ENCODE measurements at places on chromosomes 13 and 19.

DNA sequence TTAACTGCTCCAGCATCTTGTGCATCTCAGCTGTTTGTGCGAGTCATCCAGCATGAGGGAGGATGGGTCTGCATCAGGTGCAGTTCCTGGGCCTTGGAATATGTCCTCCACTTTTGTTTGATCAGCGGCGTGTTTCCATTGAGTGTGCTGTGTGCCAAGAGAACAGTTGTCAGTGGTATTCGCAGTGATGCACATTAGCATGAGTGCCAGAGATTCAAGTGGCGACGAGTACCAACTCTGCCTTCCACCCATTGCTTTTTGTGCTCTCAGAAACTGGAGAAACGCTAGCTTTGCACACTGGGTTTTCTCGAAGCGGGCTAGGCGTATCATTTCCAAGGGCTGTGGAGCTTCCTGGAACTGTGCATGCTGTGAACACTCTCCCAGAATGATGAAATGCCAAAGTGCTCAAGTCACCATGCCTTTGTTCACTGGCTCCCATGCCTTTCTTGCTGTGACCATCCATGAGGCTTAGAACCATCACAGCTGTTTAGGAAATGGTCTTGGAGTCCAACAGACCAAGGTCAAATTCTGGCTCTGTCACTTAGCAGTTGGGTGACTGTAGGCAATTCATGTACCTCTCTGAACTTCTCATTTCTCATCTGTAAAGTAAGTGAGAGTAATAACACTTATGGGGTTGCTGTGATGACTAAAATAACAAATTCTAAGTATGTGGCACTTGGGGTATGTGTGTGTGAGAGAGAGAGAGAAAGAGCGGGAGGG lies 18.4 kb downstream of the LRCH1 start:
- DNase-seq: no peak

DNA sequence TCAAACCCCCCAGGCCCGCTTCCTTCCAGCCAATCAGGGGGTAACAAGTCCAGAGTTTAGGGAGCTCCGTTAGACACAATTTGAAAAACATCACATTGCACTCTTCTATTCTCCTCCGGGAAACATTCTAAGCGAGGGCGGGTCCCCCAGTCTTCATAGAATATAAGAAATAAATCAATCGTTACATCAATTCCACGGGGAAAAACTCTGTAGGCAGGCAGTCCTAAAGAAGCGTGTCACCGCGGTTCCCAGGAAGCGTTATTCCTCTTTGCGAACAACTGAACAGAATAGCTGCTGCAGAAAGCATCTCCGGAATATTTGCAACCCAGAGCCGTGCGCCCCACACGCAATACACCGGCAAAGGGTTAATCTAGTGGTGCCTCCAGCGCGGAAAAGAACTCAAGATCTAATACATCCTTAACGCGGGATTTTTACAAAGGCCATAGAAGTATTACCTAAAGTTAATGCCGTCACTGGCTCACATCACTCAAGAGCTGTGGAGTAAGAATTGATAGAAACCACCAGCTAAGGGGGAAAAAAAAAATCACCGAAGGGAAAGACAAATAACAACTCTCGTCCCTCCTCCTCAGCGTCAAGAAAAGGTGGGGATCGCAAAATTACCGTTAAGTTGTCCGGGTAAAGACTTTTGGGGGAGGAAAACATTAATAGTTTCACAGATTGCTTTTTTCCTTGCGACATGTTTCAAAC lies 65.1 kb downstream of the KCNRG start:
- no peak for DNase-seq

DNA sequence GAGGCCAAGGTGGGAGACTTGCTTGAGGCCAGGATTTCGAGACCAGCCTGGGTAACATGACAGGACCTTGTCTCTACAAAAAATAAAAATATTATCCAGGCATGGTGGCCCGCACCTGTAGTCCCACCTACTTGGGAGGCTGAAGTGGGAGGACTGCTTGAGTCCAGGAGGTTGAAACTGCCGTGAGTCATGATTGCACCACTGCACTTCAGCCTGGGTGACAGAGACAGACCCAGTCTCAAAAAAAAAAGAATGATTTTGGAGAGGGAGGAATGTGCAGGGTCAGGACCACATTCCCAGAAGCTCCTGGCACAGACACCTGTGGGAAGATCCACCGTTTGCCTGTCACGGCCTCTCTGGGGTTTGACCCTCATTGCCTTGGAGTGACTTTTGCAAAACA lies 9.3 kb upstream of the BAX start:
- DNase-seq: no peak

DNA sequence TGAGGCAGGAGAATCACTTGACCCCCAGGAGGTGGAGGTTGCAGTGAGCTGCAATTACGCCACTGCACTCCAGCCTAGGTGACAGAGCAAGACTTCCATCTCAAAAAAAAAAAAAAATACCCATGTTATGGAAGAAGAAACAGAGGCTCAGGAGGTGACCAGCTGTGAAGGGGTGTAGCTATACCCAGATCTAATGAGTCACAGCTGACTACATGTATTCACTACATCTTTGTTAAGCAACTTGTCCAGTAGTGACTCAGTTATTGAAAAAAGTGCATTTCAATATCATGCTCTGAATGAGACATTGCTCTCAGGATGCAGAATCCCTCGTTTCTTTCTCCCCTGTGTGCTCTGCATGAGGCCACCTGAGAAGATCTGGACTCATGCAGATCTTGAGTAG lies 16.1 kb upstream of the SPART start:
- DNase-seq: no peak

GRCh38 chr13:92573467-92574057 lies 653.0 kb upstream of the GPC6 start:
- peak; percentile 7 for DNase-seq

DNA sequence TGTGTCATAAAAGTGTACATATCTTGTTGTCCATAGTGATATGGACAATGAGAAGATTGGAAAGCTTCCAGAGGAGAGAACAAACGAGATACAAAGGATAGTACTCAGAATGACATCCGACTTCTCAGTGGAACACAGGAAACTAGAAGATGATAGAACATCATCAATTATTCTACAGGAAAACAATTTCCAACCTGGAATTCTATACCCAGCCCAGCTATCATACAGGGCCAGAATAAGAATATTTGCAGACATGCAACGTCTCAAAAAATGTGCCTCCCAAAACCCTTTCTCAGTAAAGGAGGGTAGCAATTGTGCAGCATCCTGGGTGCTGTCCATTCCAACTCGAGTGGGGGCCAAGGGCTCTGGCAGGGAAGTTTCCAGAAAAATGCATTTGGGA lies 24.0 kb downstream of the F2RL3 start:
- no peak for DNase-seq

DNA sequence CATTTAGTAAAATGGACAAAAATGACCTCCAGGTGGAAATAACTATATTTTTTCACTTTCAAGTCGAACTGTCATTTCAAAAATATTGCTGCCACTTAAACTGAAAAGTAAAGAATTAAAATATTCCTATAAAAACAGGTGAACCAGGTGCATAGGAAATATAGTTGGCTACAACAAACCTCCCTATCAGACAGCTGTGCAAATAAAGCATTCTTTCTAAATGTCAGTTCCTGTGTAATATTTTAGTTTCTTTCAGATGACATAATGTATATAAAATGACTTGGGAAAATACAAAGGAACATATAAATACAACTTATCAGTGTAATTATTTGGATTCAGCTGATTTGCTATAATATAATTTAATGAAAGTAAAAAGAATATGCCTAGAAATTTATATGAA lies 403.5 kb upstream of the GPC6 start:
- DNase-seq: peak; percentile 64

- DNase-seq: no peak
These were observed 16.3 kb upstream of the GSX1 start for GRCh38 chr13:27775943-27776342.

- DNase-seq: no peak
These were observed 6.9 kb downstream of the CTU1 start for GRCh38 chr19:51101171-51101865.

- DNase-seq: no peak
These were observed 517.7 kb downstream of the MYO16 start for GRCh38 chr13:109146912-109147647.

DNA sequence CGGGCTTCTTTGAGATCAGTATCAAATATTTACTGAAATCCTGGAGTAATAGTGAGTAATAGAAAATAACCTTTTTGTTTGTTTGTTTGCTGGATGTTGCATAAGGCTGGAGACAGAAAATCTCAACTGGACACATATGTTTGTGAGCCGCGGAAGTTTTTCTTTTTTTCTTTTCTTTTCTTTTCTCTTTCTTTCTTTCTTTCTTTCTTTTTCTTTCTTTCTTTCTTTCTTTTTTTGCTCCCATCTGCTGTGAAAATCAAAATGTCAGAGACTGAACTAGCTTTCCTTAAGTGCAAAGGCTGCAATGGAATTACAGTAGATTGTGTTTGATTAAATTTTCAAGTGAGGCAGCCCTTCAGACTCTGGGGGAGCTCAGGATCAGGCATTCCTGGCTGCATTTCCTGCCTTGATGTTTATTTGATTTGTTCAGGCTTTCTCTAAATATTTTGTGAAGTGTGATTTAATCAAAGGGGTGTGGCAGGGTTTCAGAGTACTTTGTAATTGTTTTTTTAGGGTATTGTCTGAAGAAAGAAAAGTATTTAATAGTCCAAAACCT lies 319 bp downstream of the FRY start:
- DNase-seq: no peak

GRCh38 chr19:48466561-48467325 lies 2.4 kb upstream of the CYTH2 start:
- DNase-seq: no peak

GRCh38 chr13:112785483-112785856 lies 95.6 kb downstream of the ATP11A start:
- DNase-seq: no peak

DNA sequence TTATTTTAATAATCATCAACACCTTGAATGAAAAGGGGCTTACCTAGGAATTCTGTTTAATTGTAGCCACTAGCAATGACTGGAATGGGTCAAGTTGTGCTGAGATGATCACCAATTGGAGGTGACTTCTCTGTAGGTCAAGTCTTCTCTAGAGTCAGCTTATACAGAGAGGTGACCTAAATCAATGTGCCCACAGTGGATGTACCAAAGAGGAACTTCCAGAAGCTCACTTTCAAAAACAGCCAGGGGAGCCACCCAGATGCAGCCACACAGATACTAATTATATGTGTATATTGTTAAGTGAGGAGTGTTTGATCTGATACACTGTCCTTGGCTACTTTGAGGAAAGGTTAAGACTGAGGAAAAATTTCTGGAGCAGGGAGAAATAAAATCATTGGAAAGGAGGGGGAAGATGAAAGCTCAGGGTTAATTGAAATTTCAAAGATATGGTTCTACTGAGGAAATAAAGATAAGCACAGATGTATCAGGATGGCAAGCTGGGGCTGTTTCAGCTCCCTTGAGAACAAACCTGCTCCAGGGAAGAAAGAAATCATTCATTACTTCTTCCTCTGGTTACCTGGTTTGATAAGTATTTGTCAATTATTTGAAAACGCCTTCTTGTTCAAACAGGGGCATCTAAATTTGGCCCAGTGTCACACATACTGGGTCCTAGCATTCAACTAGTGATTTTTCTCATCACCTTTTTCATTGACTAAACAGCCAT lies 5.1 kb downstream of the GPR183 start:
- no peak for DNase-seq

DNA sequence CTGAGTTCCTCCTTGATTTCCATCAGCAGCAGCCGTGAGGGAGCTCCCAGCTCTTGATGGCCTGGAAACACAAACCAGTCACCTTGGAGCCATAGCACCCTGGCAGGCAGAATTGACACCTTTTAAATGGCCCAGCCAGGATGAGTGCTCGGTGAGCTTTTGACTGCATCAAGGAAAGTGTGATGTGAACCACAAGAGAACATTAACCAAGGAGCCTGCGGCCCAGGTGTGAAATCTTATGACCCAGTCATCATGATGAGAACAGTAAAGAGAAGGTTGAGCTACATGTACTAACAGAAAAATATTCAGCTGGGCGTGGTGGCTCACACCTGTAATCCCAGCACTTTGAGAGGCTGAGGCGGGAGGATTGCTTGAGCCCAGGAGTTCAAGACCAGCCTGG lies 22.8 kb downstream of the SUGP2 start:
- no peak for DNase-seq

DNA sequence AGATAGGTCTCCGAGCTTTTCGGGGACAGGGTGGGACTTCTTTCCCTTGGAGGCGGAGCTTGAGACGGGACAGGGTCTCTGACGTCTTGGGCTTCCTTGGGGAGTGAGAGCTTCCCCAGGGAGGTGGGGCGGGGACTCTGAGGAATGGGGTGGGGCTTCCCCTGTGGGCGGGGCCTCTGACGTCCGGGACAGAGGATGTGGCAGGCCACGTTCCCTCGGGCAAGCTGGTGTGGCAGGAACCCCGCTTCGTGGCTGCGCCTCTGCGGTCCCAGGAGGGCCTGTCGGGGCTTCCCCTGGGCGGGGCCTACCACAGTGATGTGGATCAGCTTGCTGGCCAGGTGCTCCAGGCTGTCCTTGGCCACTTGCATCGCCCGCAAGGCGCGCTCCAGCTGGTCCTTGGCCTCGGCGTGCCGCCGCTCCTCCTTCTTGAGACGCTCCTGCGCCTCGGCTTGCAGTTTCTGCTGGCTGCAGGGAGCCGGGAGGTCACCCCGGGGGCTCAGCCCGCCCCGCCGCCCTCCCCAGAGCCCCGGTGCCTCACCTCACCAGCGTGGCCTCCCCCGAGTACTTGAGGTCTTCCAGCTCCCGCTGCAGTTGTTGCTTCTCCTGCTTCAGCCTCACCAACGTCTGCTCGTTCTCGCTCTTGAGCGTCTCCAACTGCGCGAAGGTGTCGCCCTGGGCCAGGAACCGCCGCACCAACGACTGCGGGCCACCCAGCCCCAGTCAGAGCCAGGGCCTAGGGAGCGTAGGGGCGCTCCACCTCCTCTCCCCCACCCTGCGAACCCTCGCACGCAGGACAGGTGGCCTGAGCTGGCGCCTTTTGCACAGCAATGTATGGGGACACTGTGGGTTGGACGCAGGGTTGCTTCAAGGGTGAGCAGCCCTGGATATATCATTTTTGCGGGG lies 3.3 kb upstream of the RGL3 start:
- no peak for DNase-seq

- no peak for DNase-seq
These were observed 528 bp downstream of the ZNF8 start for GRCh38 chr19:58279042-58279924.

DNA sequence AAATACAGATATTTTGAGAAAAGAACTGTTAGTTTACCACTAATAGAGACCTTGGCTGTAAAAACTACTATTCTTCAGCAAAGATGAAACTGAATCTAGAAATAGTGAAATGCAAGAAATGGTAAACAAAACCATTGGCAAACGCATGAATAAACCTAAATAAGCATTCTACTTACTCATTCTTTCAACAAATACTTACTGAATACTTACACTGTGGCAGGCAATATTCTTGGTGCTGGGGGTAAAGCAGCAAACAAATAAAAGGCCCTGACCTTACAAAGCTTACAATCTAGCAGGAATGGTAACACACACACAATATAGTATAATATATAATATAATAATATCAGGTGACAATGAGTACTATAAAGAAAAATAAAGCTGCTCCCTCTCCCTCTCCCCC lies 38.7 kb downstream of the KATNAL1 start:
- no peak for DNase-seq

Measured in LNCaP clone FGC (cell line).